ENCODE measurements at places on chromosomes 1 and 21. TPM values are rescaled to one million over a fixed set of nuclear protein-coding genes. Genes with fewer than 3 reads are reported as not detected.

The FAM177B gene
- total RNA-seq: not detected

The ANP32E gene
- 43.5 TPM for total RNA-seq

The SLC26A9 gene
- total RNA-seq: not detected

The ETV3L gene
- total RNA-seq: not detected

The KRTAP12-2 gene
- total RNA-seq: not detected

The ZFP69B gene
- 2.8 TPM for total RNA-seq

The SELP gene
- 1.8 TPM for total RNA-seq

The NPPB gene
- total RNA-seq: not detected

The OR2L13 gene
- not detected for total RNA-seq

The FHAD1 gene
- total RNA-seq: 0.20 TPM

The SPATA21 gene
- not detected for total RNA-seq

The SNX7 gene
- 60.0 TPM for total RNA-seq

The COL8A2 gene
- total RNA-seq: 3.7 TPM

The FMO2 gene
- total RNA-seq: under 0.01 TPM

The ADGRL4 gene
- 161 TPM for total RNA-seq

The HSD3B2 gene
- not detected for total RNA-seq

The APOBEC4 gene
- not detected for total RNA-seq

The SLAMF7 gene
- total RNA-seq: not detected

The KCNE2 gene
- total RNA-seq: not detected

The DDR2 gene
- 41.5 TPM for total RNA-seq

The BSND gene
- total RNA-seq: not detected

The CLCA2 gene
- 0.33 TPM for total RNA-seq

The SYPL2 gene
- 0.04 TPM for total RNA-seq

All from pulmonary artery endothelial cell (primary cell).